Mammary epithelial cell (primary cell): ENCODE measurements at places on chromosomes 12 and 14.

DNA sequence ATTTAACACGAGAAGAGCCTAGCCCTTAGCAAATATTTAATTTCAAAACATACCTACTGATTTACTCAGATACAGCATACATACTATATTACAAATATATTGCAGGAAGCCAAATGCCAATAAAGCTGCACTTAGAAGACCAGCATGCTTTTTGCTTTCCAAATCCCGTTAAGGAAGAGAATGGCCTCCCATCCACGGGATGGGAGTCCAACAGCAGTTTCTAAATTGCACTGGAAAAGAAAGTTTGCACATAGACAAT lies 156.3 kb upstream of the FOXN3 start:
- no peak for DNase-seq

GRCh38 chr12:100339071-100339470 lies 17.8 kb upstream of the SLC17A8 start:
- no peak for DNase-seq

DNA sequence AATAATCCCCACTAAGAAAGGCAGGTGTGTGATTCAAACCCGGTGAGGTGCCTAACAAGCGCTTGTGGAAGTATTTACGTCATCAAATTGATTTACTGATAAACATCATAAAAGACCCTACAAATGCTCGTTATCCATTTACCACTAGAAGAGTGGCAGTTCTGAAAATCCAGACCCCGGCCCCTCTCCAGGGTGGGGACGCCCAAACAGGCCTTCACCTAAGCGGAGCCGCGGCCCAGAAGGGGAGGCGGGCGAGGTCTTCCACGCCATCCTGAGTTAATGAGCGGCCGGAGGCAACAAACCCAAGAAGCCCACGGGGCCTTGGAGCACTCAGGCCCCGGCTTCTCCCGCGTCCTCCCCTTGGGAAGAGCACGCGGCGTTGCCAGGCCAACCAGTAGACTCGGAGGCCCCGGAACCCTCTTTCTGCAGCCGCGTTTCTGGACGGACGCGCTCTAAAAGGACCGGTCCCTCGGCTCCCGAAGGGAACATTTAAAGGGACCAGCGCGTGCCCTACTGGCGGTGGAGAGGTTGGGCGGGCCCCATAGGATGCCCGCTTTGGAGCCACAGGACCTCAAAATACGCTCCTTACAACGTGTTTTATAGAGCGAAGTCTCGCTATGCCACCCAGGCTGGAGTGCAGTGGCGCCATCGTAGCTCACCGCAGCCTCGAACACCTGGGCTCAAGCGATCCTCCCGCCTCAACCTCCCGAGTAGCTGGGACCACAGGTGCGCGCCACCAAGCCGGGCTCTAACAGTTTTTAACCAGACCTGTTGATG lies 3.5 kb downstream of the PTPN21 start:
- DNase-seq: peak; percentile 82

GRCh38 chr12:51836041-51836826 lies 12.3 kb downstream of the FIGNL2 start:
- no peak for DNase-seq

- DNase-seq: no peak
Measured at GRCh38 chr12:120642826-120643225, 2.4 kb downstream of the CABP1 start.

DNA sequence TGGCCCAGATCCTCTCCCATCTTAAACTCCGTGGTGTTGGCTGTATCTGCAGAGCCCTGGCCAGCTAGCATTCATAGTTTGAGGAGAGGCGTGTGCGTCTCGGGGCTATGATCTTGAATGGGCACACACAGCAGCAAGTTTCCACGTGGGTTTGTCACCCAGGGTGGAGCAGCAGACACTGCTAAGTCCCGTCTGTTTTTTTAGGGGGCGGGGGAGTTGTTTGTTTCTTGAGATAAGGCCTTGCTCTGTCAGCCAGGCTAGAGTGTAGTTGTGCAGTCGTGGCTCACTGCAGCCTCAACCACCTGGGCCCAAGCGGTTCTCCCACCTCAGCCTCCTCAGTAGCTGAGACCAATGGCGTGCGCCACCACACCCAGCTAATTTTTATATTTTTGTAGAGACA lies 20.1 kb upstream of the TEX22 start:
- DNase-seq: no peak

- DNase-seq: no peak
Measured at GRCh38 chr12:51011955-51012354, 14.2 kb downstream of the SLC11A2 start.

- DNase-seq: peak; percentile 56
Measured at GRCh38 chr14:52079239-52079959, 10.5 kb upstream of the NID2 start.

DNA sequence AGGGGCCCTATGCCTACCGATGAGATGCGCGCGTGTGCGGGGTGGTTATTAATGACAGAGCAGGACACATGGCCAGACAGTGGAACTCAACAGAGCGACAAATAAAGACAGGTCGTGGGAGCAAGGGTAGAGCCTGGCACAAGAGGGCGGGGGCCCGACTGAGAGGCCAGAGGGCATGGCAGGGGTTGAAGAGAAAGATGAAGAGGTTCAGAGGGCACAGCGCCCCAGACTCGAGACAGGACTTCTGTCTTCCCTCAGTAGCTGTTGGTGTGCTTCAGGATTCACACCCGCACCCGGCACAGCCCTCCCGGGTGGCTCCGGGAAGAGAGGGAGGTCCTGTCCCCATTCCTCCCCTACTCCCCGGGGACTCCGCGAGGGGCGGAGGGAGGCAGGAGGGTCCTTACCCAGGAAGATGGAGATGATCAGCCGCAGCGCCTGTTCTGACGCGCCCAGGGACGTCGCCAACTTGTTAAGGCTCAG lies 366 bp downstream of the LPCAT3 start:
- no peak for DNase-seq

- DNase-seq: no peak
Measured at GRCh38 chr12:118498171-118498570, 121.8 kb downstream of the SUDS3 start.

- DNase-seq: no peak
Measured at GRCh38 chr14:94163796-94164195, 10.3 kb upstream of the PPP4R4 start.

GRCh38 chr14:91317381-91318308 lies 73.1 kb upstream of the GPR68 start:
- peak; percentile 24 for DNase-seq

DNA sequence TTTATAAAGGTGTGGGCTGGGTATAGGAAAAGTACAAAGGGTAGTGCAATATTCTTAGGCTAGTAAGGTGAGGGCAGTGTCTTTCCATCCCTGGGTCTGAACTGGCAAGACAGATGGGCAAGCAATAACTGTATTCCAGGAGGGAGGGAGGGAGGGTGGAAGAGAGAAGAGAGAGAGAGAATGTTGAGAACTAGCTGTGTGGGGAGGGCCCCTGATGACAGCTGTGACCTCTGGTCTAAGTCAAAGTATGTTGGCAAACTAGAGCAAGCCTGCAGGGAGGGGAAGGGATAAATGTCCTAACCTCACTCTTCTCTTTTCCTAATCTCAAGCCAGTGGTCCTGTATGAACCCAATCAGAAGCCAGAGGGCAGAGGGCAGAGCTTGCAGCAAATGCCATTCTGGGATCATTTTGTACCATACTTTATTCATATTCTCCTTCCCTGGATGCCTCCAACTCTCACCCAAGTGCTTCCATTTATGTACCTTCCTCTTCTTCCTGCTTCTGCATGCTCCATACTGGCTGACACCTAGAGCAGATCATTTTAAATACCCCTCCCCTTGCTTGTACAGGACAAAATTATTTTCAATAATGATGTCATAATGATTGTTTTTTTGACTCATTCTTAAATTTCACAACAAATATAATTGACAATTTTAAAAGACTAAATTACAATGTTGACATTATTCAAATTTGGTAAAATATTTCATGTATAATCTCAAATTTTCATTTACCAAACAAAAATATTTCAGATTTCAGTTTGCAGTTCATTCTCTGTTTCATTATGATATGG lies 75.9 kb downstream of the AKAP6 start:
- DNase-seq: no peak

GRCh38 chr12:49868952-49869815 lies 26.3 kb upstream of the BCDIN3D start:
- no peak for DNase-seq

GRCh38 chr12:23028158-23028802 lies 403.3 kb downstream of the ETNK1 start:
- peak; percentile 45 for DNase-seq

DNA sequence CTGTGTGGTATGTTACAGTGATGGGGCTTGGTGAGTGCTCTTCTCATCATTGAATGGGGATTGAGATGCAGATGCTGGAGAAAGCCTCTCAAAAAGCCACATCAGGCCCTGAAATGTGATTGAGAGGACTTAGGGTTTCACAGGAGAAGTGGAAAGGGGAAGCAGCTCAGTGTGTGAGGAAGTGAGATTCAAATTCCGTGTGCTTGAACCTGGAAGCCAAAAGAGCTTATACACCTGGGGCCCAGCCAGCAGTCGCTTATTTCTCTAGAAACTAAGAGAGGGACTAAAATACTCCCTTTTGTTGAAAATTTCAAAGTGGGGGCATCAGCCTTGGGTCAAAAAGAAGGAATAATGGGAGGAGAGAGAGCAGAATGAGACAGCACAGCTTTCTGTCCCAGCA lies 39.1 kb upstream of the GZMB start:
- DNase-seq: no peak

DNA sequence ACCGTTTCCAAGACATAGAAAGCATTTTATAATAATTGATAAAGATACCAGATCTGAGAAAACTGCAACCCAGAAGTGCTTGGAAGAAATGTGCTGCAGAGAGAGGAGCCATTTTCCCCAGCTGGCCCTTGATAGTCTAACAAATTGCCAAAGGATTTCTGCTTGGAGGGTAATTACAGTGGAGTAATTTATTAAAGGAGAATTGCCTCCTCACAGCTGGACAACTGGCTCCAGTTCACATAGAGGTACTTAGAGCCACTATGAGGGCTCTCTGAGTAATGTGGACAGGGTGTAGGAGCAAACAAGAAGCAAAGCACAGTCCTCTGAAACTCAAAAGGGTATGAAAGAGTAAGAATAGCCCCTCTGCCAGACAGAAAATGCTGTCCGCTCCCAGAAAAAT lies 335.6 kb downstream of the SYT1 start:
- no peak for DNase-seq

- DNase-seq: peak; percentile 71
Measured at GRCh38 chr12:685388-685787, 22.1 kb upstream of the NINJ2 start.

DNA sequence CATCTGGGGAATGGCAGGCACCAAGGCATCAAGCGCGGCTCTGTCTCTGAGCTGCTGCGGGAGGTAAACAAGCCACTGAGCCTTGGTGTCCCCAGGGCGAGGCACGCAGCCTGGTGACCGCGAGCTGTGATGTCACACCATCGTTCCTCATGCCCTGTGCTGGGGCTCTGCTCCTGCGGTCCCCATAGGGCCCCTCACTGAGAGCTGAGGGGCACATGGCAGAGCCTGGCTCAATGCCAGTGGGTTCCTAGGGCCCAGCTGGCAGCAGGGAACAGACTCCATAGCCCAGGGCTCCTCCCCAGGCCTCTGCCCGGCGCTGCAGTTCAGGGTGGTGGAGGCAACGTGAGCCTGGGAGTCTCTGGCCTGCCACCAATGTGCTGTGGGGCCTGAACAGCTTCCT lies 22.6 kb downstream of the CHGA start:
- no peak for DNase-seq

DNA sequence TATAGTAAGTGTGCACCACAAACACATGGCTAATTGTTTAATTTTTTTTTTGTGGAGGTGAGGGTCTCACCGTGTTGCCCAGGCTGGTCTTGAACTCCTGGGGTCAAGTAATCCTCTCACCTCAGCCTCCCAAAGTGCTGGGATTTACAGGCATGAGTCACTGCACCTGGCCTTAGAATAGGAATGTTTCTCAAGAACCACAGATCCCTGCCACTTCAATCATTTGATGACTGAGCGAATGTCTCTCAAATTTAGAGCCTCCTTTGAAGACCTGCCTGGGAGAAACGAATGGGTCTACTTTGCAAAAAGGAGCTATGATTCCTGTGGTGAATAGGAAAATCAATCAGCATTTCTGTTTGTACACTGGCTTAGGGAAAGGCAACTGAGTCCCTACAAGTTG lies 33.5 kb upstream of the CHST11 start:
- DNase-seq: peak; percentile 46

DNA sequence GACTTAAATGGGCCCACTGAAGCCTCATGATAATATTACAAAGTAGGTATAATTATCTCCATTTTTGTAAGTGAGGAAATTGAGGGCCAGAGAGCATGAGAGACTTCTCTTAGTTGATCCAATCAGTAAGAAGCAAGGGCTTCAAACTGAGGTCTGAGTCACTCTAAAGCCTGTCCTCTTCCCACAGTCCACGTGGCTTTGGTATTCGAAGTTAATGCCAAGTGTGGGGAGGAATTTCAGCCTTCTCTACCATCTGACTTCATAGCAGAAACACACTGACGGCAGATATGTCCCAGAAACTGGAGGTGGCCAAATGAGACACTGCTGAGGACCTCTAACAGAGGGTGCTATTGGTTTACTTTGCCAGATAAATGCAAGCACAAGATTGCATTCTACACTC lies 114.4 kb upstream of the OVCH1 start:
- peak; percentile 42 for DNase-seq

DNA sequence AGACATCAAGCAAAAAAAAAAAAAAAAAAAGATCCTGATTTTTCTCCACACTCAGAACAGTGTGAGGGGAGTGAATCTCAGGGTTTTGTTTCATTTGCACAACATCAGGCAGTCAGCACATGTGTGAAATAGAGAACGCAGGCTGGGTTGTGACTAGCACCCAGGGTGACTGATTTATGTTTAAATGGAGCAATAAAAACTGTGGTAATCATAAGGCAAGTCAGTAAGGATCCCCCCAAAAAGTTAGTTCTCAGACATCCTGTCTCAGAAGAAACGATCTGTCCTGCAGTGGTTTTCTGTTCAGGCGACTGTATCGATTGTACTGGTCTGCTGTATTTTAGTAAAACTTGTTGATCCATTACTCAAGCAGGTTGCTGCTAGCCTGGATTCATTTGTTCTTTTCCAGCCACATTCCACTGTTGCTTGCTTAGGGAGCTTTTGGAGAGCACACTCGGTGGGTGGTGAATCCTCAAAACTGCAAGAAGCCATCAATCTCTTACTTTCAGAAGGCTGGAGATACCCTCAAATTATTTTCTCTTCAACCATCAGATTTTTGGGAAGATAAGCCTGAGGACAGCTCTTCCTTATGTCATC lies 107.1 kb downstream of the DACT1 start:
- DNase-seq: no peak

DNA sequence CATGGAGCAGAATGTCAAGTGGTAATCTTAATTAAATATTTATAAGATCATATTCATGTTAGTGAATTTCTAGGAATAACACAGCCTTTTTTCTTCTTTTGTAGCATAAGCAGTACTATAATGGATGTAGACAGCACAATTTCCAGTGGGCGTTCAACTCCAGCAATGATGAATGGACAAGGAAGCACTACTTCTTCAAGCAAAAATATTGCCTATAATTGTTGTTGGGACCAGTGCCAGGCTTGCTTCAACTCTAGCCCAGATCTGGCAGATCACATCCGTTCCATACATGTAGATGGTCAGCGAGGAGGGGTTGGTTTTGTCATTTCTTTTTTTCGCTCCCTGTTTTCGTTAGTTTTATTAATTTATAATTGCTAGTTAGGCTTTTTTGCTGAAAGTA lies 23.1 kb downstream of the AEBP2 start:
- no peak for DNase-seq
